ENCODE measurements at places on chromosomes 5 and 9. TPM values are rescaled to one million over a fixed set of nuclear protein-coding genes. Genes with fewer than 3 reads are reported as not detected.

GRCh38 chr9:37466037-37466709, 923 bp upstream of the ZBTB5 start:
- peaks cover 35% of the 10 kb centered on the region for H3K4me1 ChIP-seq
- H3K4me3 ChIP-seq: peak overlapping the region; percentile 90
- peak overlapping the region; percentile 98 for H3K27ac ChIP-seq
- H3K36me3 ChIP-seq: peaks cover 5% of the 10 kb centered on the region
- DNase-seq: peak; percentile 94

DNA sequence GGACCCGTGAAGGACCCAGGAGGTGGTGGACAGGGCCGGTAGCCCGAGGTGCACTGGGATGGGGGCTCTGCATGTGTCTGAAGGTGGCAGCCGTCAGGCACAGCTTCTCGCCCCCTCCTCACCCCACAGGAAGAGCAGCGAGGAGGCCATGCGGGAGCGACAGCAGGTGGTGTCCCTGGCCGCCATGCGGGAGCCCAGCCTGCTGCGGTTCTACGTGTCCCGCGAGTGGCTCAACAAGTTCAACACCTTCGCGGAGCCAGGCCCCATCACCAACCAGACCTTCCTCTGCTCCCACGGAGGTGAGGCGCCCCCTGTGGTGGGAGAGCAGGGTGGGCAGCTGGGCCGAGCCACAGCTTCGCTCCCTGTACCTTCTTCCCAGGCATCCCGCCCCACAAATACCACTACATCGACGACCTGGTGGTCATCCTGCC, 39.9 kb downstream of the USP20 start:
- H3K27ac ChIP-seq: no peak overlapping the region
- H3K4me1 ChIP-seq: no peaks in the 10 kb centered on the region
- H3K36me3 ChIP-seq: peaks cover 19% of the 10 kb centered on the region
- no peak overlapping the region for H3K4me3 ChIP-seq
- no peak for DNase-seq

- no peak for DNase-seq
- H3K4me3 ChIP-seq: no peak overlapping the region
- peaks cover 2% of the 10 kb centered on the region for H3K36me3 ChIP-seq
- H3K27ac ChIP-seq: no peak overlapping the region
- no peaks in the 10 kb centered on the region for H3K4me1 ChIP-seq
- H3K27me3 ChIP-seq: no peaks in the 10 kb centered on the region
Observed at GRCh38 chr9:137851516-137852267, 25.9 kb upstream of the CACNA1B start.

- H3K4me1 ChIP-seq: no peaks in the 10 kb centered on the region
- H3K36me3 ChIP-seq: no peaks in the 10 kb centered on the region
- no peak overlapping the region for H3K27ac ChIP-seq
- no peak overlapping the region for H3K4me3 ChIP-seq
Observed at GRCh38 chr9:34684145-34684544, 6.9 kb downstream of the CCL19 start.

GRCh38 chr9:98318834-98319478, 63.5 kb upstream of the TBC1D2 start:
- H3K36me3 ChIP-seq: no peaks in the 10 kb centered on the region
- DNase-seq: no peak
- no peaks in the 10 kb centered on the region for H3K27me3 ChIP-seq

- no peaks in the 10 kb centered on the region for H3K4me1 ChIP-seq
- no peak overlapping the region for H3K27ac ChIP-seq
- H3K27me3 ChIP-seq: peaks cover 5% of the 10 kb centered on the region
- no peak for DNase-seq
Observed at GRCh38 chr5:76046741-76047140, 36.4 kb upstream of the SV2C start.

DNA sequence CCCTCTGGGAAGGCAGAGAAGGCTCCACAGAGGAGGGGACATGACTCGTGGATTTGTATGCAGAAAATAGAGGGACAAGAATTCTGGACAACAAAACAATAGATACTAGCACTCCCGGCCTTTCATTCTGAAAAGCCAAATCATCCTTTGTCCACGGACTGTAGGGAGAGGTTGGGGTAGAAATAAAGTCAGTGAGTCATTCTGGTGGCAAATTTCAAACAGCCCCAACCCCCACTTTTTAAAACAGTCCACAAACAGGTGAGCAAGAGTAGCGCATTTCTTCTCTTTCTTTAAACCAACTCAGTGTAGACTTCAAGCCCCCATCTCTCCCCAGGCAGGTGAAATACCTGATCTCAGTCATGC, 56.1 kb downstream of the PTPDC1 start:
- H3K27ac ChIP-seq: peak overlapping the region; percentile 87
- DNase-seq: no peak
- H3K4me3 ChIP-seq: peak overlapping the region; percentile 52
- H3K36me3 ChIP-seq: no peaks in the 10 kb centered on the region
- peaks cover 80% of the 10 kb centered on the region for H3K4me1 ChIP-seq
- H3K27me3 ChIP-seq: no peaks in the 10 kb centered on the region

- no peak overlapping the region for H3K4me3 ChIP-seq
- no peaks in the 10 kb centered on the region for H3K27me3 ChIP-seq
- DNase-seq: no peak
- H3K36me3 ChIP-seq: peaks cover 14% of the 10 kb centered on the region
Observed at GRCh38 chr5:131760793-131761192, 36.0 kb downstream of the FNIP1 start.

DNA sequence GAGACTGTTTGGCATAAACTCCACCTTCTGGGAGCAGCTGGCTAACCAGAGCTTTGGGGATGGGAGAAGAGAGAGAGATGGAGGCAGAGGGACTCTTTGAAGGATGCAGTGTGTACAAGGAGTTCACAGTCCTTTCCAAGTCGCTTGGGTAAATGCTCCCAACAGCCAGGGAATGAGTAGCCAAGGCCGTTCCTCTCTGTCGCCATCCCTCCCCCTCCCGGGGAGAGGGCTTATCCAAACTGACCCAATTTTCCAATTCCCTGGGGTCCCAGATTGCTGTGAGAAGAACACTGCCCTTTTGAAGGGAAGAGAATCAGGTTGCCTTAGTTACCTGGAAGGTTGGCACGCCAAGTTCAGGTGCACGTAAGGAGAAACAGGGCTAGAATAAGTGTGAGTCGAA, 7.9 kb downstream of the WWC1 start:
- H3K4me3 ChIP-seq: no peak overlapping the region
- H3K36me3 ChIP-seq: no peaks in the 10 kb centered on the region
- no peaks in the 10 kb centered on the region for H3K27me3 ChIP-seq
- no peak overlapping the region for H3K27ac ChIP-seq

DNA sequence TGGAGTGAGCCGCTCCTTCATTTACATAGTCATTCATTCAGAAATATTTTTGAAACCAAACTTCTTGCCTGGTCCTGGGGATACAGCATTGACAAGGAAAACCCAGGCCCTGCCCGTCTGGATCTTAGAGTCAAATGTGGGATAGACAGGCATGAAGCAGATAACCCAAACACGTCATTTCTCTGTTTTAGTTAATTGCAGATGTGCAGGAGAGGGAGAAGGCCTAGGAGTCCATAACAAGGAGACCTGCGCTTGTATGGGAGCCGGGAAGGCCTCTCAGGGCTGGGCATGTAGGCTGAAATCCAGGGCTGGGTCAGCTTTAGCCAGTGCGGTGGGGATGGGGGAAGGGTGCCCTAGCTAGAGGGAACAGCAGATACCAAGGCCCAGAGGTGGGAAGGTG, 43.3 kb downstream of the PRRX2 start:
- H3K36me3 ChIP-seq: no peaks in the 10 kb centered on the region
- H3K27ac ChIP-seq: no peak overlapping the region
- peaks cover 30% of the 10 kb centered on the region for H3K4me1 ChIP-seq
- no peak overlapping the region for H3K4me3 ChIP-seq
- no peaks in the 10 kb centered on the region for H3K27me3 ChIP-seq

DNA sequence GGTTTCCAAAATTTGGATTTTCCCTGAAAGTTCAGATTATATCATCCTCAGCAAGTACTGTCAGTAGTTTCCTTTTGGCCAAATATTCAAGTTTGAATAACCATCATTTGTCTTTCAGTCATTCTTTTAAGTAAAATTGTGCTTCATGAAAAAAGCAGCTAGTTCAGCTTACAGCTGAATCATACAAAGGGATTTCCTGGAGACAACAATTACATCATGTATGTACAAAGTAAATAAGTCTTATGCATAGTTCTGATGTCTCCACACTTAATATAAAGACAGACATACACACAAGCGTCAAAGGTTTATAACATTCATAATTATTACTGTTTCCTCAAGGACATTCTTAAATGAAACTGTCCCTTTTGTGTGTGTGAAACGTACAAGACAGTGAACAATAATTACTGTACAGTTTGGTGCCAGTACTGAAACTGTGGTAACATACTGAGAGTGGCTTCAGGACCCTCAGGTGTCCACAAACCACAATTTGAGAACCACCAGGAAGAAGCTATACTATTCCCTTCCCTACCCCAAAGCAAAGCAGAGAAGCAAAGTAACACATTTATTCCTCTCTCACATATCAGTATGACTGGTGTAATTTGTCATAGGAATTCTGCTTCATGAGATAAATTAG, 746.6 kb downstream of the TAF11L14 start:
- no peak overlapping the region for H3K27ac ChIP-seq
- peaks cover 23% of the 10 kb centered on the region for H3K27me3 ChIP-seq
- DNase-seq: no peak
- no peak overlapping the region for H3K4me3 ChIP-seq
- H3K4me1 ChIP-seq: no peaks in the 10 kb centered on the region
- no peaks in the 10 kb centered on the region for H3K36me3 ChIP-seq

DNA sequence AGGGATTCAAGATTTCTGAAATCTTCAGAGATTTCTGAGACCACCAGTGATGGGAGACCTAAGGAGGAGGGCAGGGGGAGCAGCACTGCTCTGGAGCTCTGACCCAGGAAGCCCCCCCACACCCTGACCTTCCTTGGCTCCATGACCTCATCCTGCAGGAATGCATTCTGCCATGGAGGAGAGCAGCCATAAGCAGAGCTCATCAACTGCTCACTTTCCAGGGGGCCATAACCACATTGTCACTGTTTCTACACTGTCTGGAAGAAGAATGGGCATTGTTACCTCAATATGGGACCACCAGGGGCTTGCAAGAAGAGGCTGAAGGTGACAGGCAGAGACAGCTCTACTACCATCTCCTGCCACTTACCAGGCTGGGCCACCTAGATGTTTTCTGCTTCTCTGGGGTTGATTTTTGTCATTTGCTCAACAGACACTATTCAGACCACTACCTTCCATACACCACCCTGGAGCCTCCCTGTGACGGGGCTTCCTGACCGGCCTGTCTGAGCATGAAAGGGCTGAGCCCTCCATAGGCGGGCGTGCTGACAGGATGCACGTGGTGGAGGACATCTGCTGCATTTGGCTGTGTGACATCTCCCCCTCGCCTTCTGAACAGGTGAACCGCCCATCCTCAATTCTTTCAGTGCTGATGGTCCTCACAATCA, 2.3 kb upstream of the TSC1 start:
- no peak for DNase-seq
- no peak overlapping the region for H3K4me3 ChIP-seq
- no peaks in the 10 kb centered on the region for H3K36me3 ChIP-seq
- peaks cover 38% of the 10 kb centered on the region for H3K4me1 ChIP-seq
- H3K27ac ChIP-seq: no peak overlapping the region

APC gene
- total RNA-seq: 36.3 TPM

PRLR gene
- total RNA-seq: 0.08 TPM

- DNase-seq: no peak
- H3K27ac ChIP-seq: no peak overlapping the region
- no peaks in the 10 kb centered on the region for H3K4me1 ChIP-seq
- H3K36me3 ChIP-seq: no peaks in the 10 kb centered on the region
- no peaks in the 10 kb centered on the region for H3K27me3 ChIP-seq
- H3K4me3 ChIP-seq: no peak overlapping the region
Observed at GRCh38 chr9:111720174-111720573, 58.8 kb downstream of the GNG10 start.

DNA sequence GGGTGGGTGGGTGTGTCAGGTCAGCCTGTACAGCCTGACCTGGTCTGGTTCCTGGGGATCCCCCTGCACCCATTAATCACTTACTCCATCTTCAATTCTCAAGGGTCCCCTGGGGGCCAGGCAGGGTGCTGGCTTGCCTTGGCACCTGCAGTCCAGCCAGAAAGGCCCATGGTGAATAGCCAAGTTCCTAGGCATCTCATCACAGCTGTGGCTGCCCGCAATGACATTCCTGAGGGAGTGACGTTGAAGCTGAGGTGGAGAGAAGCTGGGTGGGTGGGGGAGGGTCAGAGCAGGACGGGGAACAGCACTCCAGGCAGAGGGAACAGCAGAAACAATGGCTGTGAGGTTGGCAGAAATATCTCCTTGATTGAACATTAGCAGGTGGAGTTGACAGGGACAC, 10.6 kb downstream of the HMCN2 start:
- H3K4me1 ChIP-seq: no peaks in the 10 kb centered on the region
- no peak overlapping the region for H3K27ac ChIP-seq
- DNase-seq: no peak
- no peak overlapping the region for H3K4me3 ChIP-seq
- H3K27me3 ChIP-seq: peaks cover 40% of the 10 kb centered on the region
- no peaks in the 10 kb centered on the region for H3K36me3 ChIP-seq

DNA sequence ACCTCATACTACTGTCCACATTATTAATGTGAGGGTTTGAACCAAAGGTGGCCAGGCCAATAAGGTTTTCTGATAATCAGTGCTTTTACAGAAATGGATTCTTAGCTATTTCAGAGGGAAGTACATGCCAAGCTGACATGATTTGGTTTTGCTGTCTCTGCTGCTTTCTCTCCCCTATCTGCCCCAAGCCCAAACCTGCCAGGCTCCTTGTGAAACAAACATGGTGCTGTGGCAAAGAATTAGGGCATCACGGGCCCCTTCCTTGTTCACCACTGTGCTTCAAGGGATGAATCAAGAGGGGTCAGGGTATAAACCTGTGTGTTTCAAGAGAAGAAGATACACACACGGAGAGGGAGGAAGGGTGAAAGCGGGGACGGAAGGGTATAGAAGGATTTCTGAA, 41.3 kb upstream of the SMU1 start:
- no peak for DNase-seq
- peaks cover 6% of the 10 kb centered on the region for H3K36me3 ChIP-seq
- H3K4me1 ChIP-seq: peaks cover 41% of the 10 kb centered on the region
- H3K27ac ChIP-seq: peak overlapping the region; percentile 65

DNA sequence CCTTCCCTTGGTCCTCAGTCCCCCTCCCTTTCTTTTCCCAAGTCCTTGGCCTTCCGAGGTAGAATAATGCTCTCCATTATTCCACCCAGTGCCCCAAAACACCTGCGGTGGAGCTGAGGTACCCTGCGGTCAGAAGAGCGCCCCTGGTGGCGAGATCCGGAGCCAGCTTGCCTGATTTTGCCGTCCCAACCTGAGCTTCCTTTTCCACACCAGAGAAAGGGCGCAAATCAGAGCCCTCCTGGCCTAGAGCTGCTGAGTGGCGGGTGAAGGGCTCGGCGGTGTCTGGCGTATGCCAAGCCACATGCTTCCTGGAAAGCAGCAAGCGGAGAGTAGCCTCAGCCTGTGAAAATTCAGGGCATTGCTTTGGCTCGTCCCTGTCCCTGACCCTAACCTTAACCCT, 21.1 kb upstream of the CARTPT start:
- peaks cover 8% of the 10 kb centered on the region for H3K4me1 ChIP-seq
- H3K4me3 ChIP-seq: no peak overlapping the region
- no peak overlapping the region for H3K27ac ChIP-seq
- DNase-seq: no peak
- H3K36me3 ChIP-seq: no peaks in the 10 kb centered on the region

ARHGEF37 gene
- 8.9 TPM for total RNA-seq

All from osteocyte (in vitro differentiated cells).